ENCODE measurements at places on chromosomes 4 and X.

GRCh38 chr4:168881781-168882420 is 128.2 kb downstream of the CBR4 start:
- no peak for DNase-seq

- DNase-seq = no peak
Observed at GRCh38 chrX:136260776-136261175, 9.6 kb upstream of the MAP7D3 start.

DNA sequence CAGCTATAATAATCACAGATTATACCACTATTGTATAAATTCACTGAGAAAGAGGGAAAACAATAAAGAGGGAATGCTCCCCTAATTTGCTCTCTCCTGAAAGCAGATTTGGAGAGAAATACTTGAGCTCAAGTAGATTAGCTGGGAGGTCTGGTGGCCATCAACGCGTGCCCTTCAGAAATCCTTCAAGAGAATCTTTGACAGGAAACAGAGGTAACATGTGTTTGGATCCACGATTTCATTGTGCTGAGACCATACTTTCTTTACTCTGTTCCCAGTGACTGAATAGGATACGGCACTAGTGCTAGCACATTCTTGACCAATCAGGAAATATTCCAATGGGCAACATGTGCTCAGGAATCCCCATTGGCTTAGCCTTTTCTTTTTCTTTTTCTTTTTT is 1395.3 kb downstream of the RAPGEF2 start:
- no peak for DNase-seq

- no peak for DNase-seq
Observed at GRCh38 chr4:153579872-153580271, 104.2 kb upstream of the TLR2 start.

GRCh38 chr4:53646795-53647194 is 55.5 kb upstream of the LNX1 start:
- DNase-seq = no peak
